ENCODE measurements at places on chromosomes 5 and 9. TPM values are rescaled to one million over a fixed set of nuclear protein-coding genes. Genes with fewer than 3 reads are reported as not detected.
A peak's percentile ranks its signal among the peaks of the same experiment; 100 is the strongest.

ZFP2 gene
- 3.4 TPM for total RNA-seq

- no peak for DNase-seq
Measured at GRCh38 chr5:127307868-127308267, 17.3 kb downstream of the MEGF10 start.

GRCh38 chr9:91515074-91515687, 91.5 kb upstream of the NFIL3 start:
- DNase-seq = no peak

- no peak for DNase-seq
Measured at GRCh38 chr5:4643190-4643589, 496.9 kb upstream of the ADAMTS16 start.

SAPCD2 gene
- total RNA-seq = 31.1 TPM

GRCh38 chr5:73515232-73515631, 17.0 kb downstream of the BTF3 start:
- DNase-seq = no peak

C5orf58 gene
- total RNA-seq = not detected

PCDHB11 gene
- 3.6 TPM for total RNA-seq

PCDHA9 gene
- 1.4 TPM for total RNA-seq

DNA sequence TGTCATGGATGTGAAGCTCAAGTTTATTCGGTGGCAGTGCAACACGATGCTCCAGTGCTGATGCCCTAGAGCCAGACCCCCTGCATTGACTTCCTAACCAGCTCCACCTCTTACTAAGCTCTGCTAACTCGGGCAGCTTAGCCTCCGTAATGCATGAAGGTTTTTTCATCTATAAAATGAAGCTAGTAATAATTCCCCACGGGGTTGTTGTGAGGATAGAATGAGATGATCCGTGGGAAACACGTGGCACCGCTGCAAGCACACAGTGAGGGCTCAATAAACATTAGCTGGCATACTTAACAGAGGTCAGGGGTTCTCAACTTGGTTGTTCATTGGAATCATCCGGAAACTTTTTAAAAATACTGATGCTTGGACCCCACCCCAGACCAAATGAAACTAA, 6.8 kb downstream of the ENC1 start:
- DNase-seq = no peak

PPP1R2B gene
- total RNA-seq = not detected

- DNase-seq = peak; percentile 51
Measured at GRCh38 chr9:83583151-83584014, 39.6 kb upstream of the IDNK start.

- DNase-seq = peak; percentile 60
Measured at GRCh38 chr9:126337729-126338372, 11.2 kb downstream of the MVB12B start.

GRIA1 gene
- total RNA-seq = 1.2 TPM

GRCh38 chr5:141042555-141042954, 8.6 kb upstream of the PCDHB1 start:
- no peak for DNase-seq

DNA sequence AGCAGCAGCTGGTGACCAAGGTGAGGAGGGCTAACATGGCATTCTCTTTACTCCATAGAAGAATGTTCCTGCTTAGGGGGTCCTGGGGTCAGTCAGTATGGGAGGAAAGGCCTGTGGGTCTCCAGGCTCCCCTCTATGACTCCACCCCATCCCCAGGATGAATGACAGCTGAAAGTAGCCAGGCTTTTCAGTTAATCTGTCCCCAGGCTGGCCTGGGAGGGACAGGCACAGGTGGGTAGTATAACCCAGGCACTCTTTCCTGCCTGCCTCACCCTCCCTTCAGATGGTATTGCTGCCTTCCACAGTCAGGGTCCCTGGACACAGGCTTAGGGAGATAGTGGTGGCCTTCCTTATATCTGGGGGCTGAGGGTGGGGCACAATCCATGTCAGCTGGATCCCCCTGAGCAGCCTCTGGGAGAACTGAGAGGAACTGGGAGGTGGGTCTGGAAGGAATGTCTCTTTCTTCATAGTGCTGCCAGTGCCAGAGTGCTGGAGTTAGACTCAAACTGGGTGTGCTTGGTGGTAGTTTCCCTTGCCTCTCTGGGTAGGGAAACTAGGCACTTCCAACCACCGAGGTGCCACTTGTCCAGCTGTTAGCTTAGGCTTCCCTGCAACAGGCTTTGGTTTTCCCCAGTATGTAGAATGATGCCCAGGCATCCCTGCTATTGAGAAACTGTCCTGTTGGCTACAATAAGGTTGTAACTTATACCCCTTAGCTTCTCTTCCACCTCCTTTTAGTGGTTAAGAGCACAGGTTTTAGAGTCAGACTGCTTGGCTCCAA, 27.8 kb downstream of the LARP1 start:
- DNase-seq = no peak

RALGPS1 gene
- 11.7 TPM for total RNA-seq

GRCh38 chr9:134304690-134305089, 21.6 kb upstream of the RXRA start:
- no peak for DNase-seq

TLX3 gene
- total RNA-seq = 0.52 TPM

GRCh38 chr9:110126986-110127864, 80.7 kb downstream of the C9orf152 start:
- no peak for DNase-seq

- DNase-seq = no peak
Measured at GRCh38 chr9:16974436-16974835, 104.0 kb upstream of the BNC2 start.

DNA sequence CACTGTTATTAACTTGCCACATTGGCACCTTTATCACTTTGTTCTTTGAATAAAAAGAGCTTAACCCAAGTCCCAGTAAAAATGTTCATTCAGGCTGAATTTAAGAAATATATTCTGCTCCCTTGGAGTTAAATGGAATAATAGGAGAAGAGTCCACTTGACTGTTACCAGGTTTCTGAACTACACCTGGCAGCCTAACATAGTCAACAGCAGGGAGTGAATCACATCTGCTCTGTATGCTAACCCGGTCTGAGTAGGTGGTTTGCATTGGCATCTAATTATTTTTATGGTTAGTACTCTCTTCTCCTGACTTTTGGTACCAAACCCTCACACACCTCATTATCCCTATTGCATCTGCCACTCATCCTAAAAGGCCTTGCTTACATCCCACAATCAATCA, 86.7 kb downstream of the STK32A start:
- DNase-seq = no peak

DNA sequence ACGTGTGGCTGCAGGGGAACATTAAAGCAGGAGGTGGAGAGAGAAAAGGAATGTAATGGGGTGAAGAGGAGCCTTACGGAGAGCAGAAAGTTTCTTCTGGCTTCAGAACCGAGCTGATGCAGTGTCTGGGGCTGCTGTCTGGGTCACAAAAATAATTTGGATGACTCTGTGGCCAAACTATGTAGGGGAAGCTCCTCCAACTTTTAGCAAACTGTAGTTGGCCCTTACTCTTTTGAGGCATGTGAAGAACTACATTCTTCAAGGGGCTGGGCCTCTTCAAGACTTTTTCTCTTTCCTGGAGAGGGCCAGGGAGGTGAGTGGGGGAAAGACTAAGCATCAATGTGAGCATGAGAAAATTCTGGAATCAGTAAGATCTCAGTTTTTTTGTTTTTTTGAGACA, 31.9 kb upstream of the SPARC start:
- no peak for DNase-seq

- peak; percentile 16 for DNase-seq
Measured at GRCh38 chr5:117262572-117263131, 688.0 kb upstream of the SEMA6A start.

DNA sequence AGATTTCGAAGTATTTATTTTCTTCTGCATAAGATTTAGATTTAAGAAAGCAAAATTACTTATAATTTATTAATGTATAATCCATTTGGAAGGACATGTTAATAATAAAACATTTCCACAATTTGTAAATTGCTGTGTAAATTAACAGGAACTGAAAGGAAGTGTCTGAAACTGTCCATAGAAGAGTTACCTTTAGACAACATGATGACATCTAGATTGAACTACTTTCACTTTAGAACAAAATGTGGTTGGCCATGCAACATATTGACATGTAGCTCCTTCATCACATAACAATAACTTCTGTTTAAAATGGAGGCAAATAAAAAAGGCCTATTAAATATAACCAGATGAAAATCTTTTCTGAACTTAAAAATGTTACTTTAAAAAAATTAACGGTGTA, 1849.5 kb upstream of the ACO1 start:
- DNase-seq = no peak

MEF2C gene
- 46.0 TPM for total RNA-seq

- no peak for DNase-seq
Measured at GRCh38 chr9:128078504-128079434, 10.7 kb downstream of the SLC25A25 start.

DNA sequence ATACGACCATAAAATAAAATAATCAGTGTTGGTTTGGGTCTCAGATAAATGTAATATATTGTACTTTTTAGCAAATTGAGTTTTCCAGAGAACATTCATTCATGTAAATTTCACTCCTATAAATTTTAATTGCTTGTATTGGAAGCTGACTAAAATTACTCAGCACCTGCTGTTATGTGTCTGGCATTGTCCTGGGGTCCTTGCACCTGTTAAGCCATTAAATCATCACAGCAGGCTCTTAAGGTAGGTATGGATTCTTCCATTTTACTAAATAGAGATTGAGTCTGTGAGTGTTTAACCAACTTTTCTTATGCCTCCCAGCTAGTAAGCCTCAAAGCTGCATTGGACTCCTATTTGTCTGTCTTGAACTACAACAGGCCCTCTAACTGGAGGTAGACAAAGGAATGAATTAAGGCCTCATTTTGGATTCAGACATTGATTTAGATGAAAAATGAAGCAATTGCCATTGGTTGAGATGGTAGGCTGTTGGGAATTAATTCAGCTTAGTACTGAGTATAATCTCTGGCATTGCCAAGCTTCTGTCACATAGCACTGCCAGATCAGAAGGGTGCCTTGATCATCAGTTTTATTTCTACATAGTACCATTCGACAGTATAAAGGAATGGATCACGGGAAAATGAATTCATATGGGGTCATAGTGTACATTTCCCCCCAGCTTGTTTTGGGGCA, 78.9 kb downstream of the PARP8 start:
- DNase-seq = no peak

- no peak for DNase-seq
Measured at GRCh38 chr5:139178935-139179334, 19.2 kb downstream of the SIL1 start.

- no peak for DNase-seq
Measured at GRCh38 chr5:107215611-107216010, 455.1 kb downstream of the EFNA5 start.

GRCh38 chr5:84253946-84254345, 130.7 kb downstream of the EDIL3 start:
- DNase-seq = no peak

DNA sequence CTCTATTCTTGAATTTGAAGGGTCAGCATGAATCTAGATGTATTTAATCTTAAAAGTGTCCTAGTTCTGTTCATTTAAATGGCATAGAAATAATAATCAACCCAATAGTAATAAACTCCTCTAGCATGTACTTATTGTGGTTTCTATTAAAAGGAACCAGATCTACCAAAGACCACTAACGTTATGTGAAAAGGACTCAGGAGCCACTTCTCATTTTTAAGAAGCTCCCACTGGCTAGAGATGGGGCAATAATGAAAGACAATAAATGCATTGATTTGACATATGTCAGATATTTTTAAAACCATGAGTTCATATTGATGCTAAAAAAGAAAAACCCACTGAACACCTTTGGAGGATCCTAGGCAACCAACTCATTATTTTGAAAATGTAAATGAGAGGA, 191.9 kb downstream of the ATP10B start:
- no peak for DNase-seq

DNA sequence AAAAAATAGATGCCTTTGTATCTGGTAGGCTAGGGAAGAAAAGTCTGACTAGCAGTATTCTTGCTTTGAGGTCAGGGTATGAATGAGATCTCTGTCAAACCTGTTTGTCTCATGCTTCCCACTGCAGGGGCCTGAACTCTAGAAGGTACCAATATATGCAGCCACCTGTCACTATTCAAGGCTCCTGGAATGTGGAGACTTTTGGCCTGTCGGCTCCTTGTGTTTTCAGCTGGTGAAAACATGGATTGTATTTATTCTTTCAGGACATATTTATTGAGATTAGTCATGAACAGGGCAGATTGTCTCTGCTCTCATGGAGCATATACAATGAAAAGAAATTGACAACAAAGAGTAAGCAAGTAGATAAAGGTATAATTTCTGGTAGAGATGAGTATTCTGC, 255.8 kb downstream of the ARHGAP26 start:
- DNase-seq = no peak

GRCh38 chr9:78236551-78236910, 656 bp downstream of the CEP78 start:
- no peak for DNase-seq

DNA sequence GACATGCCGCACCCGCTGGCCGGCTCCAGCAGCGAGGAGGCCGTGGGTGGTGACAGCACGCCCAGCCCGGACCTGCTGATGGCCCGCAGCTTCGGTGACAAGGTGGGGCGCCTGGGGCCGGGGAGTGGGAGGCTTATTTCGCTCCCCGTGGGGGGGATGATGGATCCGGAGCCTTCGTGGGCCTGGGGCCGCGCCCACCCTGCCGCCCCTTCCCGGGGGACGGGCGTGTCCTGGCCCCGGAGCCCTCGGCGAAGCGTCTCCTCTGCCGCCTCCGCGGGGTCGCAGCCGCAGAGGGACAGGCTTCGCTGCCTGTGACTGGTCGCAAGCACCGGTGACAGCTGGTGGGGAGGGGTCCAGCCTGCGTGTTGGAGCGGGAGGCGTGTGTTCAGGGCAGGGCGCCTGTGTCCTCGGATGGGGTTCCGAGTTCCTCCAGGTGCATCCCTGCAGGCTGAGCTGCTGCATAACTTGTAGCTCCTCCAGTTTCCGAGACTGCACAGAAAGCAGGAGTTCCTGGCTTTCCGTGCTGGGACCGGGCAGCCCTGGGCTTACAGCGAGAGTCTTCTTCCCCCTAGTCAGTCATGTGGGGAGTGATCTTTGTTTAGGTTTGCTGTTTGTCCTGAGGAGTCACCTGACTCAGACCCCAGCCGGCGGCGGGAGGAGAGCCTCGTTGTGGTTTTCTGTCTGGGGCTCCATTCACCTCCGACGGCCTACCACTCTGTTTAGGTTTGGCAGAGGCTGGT, 666 bp downstream of the SNX30 start:
- DNase-seq = peak; percentile 54

DNA sequence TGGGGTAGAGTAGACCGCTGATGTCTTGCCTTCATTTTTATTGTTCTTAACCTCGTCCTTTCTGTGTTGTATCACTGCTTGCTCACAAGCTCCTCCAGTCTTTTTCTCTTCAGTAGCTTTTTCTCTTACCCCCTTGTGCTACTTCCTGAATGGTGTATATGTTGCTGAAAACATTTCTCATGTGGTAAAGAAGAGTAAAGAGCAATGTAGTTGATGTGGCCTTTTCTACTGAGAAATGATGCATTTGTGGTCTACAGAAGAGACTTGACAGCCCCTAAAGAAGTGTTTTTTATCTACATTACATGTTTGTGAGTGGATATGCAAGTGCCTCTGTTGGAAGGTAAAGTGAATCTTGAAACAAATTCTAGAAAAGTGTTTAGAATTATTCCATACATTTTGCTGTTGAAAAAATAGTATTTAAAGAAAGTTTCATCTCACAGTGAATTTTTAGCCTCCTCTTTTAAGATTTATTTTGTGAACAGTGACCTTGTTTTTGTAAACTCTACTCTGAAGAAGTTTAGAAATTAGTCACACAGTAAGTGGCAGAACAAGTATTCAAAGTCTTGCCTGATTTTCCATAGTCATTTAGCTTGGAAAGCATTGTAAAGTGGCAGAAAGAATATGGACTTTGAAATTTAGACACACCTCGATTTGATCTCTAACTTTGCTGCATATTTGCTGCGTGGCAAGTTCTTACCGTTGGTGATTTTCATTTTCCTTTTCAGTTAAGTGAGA, 17.4 kb downstream of the CDC42SE2 start:
- no peak for DNase-seq

GRCh38 chr5:33611877-33612276, 171.1 kb downstream of the TARS1 start:
- no peak for DNase-seq

All from neural crest cell (in vitro differentiated cells).